ENCODE measurements at places on chromosomes 16 and 17.
A peak's percentile ranks its signal among the peaks of the same experiment; 100 is the strongest.

DNA sequence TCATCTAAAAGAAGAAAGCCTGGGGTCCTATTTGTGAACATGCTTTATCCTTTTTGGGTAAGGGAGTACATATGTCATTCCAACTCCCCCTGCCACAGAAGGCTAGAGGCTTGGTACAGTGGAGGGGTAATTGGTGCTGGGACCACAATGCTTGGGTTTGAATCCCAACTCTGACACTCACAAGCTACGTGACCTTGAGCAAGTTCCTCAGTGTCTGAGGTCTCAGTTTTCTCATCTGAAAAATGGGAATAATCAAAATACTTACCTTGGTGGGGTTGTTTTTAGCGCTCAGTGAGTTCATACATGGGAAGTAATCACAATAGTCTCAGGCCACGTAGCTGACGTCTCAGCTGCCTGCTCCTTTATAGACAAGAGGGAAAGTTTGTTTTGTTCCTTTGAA is 150.8 kb downstream of the CPPED1 start:
- DNase-seq = no peak

DNA sequence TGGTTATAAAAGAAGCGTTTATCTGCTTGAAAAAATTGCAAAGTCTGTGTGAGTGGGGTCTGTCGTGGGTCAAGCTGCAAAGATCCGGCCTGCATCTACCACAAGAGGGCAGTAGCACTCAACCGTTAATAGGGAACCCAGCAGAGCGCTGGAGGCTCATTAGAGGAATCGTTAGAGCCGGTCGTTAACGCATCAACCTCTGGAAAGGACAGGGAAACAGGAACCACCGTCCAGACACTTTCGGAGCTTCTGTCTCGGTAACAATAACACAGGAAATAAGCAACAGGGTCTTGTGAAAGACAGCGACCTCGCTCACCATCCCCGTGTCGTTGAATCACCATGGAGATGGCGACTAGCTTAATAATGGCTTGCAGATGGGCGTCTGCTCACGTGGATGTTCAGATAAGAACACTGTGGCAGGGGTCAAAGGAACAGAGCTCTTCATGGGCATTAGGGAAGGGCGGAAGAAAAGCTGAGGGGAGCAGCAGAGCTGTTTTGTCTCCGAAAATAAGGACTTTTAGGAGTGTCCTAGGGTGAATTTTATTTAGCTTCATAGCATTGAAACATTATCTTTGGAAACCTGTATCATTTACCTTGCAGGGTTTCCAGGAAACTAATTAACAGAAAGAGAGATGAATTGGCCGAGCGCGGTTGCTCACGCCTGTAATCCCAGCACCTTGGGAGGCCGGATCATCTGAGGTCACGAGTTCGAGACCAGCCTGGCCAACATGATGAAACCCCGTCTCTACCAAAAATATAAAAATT is 11.9 kb upstream of the NSRP1 start:
- DNase-seq = peak; percentile 73

DNA sequence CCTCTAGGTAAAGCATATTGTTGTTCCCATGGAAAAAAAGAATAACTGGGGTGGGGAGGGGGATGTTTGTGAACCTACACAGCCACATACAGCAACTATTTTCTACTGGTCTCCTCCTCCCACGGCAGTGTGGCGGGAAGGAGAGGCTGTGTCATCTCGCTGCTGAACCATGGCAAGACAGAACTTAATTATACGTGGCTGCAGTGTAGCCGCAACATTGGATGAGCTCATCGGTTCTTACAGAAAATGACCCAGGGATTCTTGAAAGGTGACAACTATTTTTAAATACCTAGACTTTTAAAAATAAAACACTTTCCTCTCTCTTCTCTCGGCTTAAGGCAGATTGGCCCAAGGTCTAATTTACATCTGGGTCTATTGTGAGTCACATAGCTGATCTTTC is 19.8 kb upstream of the TEKT3 start:
- DNase-seq = no peak

GRCh38 chr16:31354394-31355291 is at the start of gene ITGAX:
Gene ITGAX (plus strand): TSS chr16:31355176. CDS start chr16:31355255, 79 bp downstream.
- peak; percentile 85 for DNase-seq

- no peak for DNase-seq
Observed at GRCh38 chr17:80397034-80397387, 18.0 kb upstream of the ENDOV start.

DNA sequence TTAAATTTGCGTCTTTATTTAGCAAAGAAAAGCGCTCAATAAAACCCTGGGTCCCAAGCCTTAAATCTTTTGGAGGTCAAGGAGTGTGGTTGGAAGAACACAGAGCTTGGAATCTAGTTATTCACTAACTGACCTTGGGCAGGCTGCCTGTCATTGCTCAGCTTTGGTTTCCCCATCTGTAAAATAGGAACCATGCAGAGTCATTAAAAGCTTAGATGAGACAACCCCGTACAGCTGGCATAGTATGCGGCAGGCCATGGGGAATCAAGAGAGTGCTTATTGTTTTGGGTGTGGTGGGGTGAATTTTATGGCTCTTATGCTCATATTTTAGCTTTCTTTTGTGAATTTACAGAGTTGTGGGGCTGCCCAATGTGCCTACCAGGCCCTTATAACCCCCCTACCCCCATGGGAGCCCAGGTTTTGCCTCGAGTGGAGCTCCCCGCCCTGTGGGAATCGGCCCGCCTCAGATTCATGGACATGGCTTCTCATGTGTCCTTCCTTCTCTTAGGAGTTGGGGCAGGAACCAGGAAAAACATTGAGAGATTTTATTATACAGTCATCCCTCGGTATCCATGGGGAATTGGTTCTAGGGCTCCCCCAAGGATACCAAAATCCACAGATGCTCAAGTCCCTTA is 113.5 kb downstream of the CLEC16A start:
- no peak for DNase-seq

DNA sequence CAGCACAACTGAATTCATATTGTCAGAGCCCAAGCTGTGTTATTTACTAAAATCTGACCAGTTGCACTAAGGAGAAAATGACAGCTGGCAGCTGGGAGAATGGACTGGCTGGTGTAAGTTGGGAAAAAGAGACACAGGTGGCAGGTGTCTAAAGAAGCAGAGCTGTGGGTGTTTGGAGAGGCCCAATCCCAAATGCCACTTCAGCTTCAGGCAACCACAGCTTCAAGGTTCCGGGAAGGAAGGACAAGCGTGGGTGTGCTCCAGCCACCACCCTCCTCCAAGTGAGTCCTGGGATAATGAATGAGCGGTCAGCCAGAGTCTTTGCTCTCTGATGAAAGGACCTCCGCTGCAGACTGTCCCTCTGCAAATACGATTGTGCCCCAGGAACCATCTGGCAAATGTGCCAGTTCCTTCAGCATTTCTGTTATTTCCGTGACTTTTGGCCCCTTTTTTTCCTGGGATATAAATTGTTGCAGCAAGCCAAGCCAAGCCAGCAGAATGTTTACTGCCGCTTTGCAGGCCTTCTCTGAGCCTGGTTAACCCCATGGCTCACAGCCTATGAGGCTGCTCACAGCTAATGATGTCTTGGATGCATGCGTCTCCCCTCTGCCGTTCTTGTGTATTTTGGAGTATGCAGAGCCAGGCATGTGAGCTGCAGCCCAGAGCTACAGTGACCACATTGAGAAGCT is 9.5 kb upstream of the RHBDL3 start:
- no peak for DNase-seq

- DNase-seq = no peak
Observed at GRCh38 chr16:2206420-2206779, 1.1 kb downstream of the MLST8 start.

- DNase-seq = peak; percentile 76
Observed at GRCh38 chr17:47850692-47851573, at the start of gene SP6. Gene SP6 (minus strand): TSS chr17:47851163. CDS start chr17:47848429, 2,734 bp downstream.

DNA sequence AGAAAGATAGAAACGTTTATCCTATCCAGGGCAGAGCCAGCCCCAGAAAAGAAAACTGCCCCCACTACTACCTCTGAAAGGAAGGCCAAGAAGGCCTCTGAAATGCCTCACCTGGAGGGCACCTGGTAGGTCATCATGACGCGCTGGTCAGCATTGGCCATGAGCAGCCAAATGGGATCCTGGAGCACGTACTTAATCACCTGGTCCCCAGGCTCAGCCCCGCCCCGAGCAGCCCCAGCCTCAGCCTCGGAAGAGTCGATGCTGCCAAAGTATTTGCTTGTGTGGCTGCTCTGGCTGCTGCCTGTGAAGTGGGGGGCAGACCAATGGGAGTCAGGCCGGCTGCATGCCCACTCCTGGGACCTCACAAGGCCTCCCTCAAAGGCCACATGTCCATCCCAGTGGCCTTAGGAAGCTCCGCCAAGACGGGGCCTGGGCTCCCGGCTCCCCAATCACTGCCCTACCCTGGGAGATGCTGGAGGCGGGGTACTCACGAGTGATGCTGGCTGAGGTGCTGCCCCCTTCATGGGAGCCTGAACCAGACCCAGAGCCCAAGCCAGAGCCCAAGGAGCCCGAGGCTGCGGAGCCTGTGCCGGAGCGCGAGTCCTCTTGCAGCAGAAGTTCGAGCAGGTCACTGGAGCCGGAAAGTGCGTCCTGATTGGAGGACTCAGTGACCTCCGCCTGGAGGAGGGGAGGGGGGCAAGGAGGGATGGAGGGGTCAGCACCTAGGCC is 9.9 kb downstream of the PER1 start:
- no peak for DNase-seq

DNA sequence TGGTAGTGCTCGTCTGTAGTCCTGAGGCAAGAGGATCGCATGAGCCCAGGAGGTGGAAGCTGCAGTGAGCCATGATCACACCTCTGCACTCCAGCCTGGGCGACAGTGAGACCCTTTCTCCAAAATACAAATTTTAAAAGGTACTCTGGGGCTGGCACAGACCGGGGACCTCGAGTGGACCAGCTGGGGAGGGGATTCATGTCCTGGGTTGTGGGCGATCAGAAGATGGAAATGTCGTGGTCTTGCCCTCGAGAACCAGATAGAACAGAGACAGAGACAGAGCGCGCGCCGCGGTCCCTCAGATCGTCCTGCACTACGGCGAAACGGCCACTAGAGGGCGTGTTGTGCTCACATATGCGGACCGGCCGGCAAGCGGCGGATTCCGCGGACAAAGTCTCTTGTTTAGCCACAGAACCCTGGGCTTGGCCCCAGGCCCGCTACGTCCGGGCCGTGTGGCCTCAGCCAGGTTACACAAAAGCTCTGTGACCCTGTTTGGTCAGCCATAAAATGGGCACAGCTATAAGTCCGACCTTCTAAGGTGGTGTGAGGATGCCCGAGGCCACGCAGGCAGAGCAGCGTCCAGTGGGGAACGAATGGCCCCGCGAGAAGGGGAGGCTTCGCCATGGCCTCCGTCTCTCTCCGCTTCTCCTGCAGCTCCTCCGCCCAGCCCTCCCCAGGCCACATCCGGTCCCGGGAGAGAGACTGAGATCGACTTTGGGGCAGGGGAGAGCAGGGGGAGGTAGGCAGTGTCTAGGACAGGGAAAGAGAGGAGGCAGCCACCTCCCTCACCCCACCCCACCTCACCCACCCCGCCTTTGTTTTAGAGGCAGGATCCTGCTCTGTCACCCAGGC is 14.6 kb upstream of the SBK1 start:
- DNase-seq = peak; percentile 84

DNA sequence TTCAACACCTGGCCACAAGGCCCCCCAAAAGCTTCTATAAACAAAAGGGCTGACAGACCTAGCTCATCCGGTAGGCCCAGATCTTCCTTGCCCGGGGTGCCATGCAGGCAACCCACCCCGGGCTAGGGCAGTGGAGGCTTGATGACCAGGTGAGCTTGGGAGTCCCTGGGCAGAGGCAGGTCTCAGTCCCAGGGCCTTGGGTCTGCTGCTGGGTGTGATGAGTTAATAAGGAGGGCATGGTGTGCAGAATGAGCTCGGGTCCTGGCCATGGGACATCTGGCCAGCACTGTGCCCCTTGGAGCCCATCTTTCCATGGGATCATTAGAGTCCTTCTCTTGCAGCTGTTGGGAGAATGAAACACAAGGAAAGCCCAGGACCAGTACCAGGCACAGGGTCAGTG is 20.2 kb upstream of the MPRIP start:
- no peak for DNase-seq

- no peak for DNase-seq
Observed at GRCh38 chr16:6081320-6081976, 983.9 kb upstream of the EEF2KMT start.

GRCh38 chr17:43418441-43419374 is 19.9 kb downstream of the ARL4D start:
- no peak for DNase-seq

GRCh38 chr17:61574542-61575351 is 16.3 kb downstream of the NACA2 start:
- DNase-seq = no peak

DNA sequence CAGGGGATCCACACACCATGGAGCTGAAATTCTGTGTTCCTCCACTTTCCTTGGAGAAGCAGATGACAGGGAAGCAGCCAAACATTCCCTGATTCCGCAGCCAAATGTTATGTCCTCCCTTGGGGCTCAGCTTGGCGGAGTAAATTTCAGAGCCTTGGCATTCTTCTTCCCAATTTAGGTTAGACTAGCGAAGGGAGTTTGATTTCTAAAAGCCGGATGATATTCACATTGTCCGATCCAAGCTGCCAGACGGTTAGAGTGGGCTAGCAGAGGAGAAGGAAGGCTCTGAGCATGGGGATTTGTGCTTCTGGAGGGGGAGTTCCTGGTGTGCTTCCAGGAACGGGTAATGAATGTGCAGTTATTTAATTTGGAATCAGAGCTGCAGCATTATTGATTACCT is 380.4 kb upstream of the EEF2KMT start:
- no peak for DNase-seq

GRCh38 chr16:54522584-54522983 is 236.0 kb upstream of the IRX3 start:
- DNase-seq = no peak

- no peak for DNase-seq
Observed at GRCh38 chr17:32651084-32651483, 164.3 kb downstream of the CDK5R1 start.

All from GM20000 (cell line).